ENCODE measurements at places on chromosomes 4 and X.

- no peak for DNase-seq
Observed at GRCh38 chrX:132330156-132330729, 111.0 kb upstream of the RAP2C start.

- no peak for DNase-seq
Observed at GRCh38 chrX:82658492-82658891, 849.6 kb upstream of the POU3F4 start.

DNA sequence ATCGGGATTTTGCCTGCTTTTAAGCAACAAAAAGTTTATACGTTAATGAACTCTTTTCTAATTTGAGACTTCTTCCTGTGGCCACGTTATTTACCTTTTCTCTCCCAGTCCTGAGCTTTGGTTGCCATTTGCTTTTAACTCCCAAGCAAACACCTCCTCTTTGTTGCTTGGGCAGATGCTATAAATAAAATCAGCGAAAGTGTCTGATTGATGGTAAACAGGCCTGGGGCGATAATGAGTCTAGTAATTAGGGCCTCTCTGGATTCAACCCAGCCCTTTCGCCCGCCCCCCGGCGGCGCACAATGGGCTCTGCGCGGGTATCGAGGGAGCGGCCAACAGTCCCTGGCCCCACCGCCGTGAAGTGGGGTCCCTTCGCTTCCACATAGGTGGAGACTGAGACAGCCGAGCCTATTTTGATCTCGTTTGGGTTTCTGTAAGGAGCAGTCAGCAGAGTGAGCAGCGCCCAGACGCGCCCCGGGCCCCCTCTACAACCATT lies 790 bp downstream of the CLGN start:
- DNase-seq, result no peak

GRCh38 chrX:30794497-30794896 lies 94.6 kb downstream of the TAB3 start:
- DNase-seq, result no peak

- no peak for DNase-seq
Observed at GRCh38 chrX:103396186-103396585, 19.8 kb downstream of the BEX3 start.

- no peak for DNase-seq
Observed at GRCh38 chrX:146056511-146057081, 239.0 kb downstream of the SLITRK2 start.

DNA sequence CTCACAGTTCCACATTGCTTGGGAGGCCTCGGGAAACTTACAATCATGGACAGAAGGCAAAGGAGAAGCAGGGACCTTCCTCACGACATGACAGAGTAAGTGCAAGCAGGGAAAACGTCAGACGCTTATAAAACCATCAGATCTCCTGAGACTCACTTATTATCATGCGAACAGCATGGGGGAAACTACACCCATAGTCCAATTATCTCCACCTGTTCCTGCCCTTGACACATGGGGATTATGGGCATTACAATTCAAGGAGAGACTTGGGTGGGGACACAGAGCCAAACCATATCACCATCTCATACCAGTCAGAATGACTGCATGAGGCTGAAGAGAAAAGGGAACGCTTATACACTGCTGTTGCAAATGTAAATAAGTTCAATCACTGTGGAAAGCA lies 1066.9 kb upstream of the PCDH7 start:
- no peak for DNase-seq

- no peak for DNase-seq
Observed at GRCh38 chr4:182288534-182288933, 45.3 kb downstream of the TENM3 start.

GRCh38 chrX:27309406-27309805 lies 153.7 kb downstream of the PPP4R3C start:
- no peak for DNase-seq

- no peak for DNase-seq
Observed at GRCh38 chr4:81084029-81084428, 53.5 kb downstream of the BMP3 start.

GRCh38 chr4:90857081-90857820 lies 730.1 kb downstream of the CCSER1 start:
- no peak for DNase-seq

GRCh38 chr4:57034520-57034919 lies 55.8 kb downstream of the POLR2B start:
- no peak for DNase-seq

GRCh38 chr4:84378983-84379382 lies 120.1 kb downstream of the NKX6-1 start:
- DNase-seq, result no peak
